ENCODE measurements at places on chromosomes 16 and 17.

DNA sequence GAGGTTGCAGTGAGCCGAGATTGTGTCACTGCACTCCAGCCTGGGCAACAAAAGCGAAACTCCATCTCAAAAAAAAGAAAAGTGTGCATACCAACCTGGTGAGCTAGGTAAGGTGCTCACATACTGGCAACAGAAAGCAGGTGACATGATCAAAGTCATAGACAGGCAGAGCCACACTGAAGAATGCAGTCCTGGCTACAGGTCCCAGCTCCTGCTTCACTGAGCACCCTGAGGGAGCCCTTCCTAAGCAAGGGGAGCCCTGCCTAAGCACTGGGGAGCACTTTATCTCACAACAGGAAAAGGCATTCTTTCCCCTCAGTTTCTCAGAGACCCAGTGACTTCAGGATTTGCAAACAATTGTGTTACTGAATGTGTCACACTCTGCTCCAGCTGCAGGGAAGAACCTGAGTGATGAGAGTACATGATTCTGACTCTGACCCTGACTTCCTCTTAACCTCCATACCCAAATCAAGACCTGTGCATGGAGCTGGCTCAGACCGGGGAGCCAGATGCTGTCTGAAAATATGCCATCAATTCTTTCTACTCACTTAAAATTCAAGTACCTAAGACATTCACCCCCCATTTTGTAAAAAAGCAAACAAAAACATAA, 40.5 kb downstream of the ANKRD11 start:
- DNase-seq, result no peak

DNA sequence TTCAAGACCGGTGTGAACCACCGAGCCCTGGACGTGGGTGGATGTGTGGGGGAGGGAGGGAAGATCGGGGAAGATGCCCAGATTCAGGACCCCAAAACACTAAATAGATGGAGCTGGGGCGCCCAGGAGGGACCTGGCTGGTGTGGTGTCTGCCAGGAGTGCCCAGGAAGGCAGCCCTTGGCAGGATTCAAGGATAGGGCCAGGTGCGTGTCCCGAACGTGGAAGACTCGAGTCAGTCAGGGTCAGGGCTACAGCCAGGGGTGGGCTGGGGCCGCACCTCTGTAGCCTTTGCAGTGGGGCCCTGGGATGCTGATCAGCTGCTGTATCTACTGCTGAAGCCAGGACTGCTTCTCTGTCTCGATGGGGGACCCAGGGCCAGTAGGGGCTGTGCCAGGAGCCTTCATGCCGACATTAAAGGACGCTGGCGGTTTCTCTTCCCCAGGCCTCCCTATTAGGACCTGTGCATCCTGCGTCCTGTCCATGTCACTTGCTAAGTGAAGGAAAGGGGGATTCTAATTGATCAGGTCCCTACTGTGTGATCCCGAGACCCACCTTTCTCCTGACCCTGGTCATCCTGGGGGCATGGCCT, 13.1 kb downstream of the KDM8 start:
- no peak for DNase-seq

DNA sequence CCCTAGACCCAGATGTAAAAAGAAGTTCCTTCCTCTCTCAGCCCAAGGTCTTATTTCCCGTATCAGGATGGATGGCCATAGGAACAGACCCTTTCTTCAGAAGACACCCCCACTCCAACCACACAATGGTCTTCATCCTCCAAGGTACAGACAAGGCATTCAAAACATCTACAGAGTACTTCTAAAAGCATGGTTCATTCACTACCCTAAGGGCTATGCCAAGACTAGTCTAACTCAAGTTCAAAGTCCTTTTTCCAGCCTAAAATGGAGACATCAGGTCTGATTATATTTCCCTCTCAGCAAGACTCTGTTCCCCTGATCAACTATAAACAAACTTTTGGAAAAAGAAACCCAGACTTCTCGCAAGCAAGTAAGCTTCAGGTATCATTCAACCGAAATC, 388.9 kb downstream of the NPIPA8 start:
- DNase-seq, result no peak

DNA sequence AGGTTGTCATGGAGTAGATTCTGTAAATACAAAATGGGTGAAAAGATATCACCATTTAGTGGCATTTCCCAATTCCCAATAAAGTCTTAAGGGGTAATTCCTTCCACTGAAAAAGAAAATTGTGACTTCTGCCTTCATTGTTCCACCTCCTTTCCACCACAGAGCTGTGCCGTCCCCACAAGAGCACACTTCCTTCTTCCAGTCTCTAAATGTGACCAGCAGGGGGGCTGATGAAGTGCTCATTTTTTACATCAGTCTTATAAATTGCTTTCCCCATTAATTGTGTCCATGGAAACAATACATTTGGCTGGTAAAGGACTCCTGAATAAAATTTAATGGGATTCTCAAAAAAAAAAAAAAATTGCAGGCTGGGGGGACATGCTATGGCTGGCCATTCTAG, 260.8 kb upstream of the PSMD7 start:
- DNase-seq, result no peak

GRCh38 chr17:51128076-51128475, 7.4 kb upstream of the SPAG9 start:
- no peak for DNase-seq
